Bladder microvascular endothelial cell (primary cell): ENCODE measurements at places on chromosomes 6 and 20. TPM values are rescaled to one million over a fixed set of nuclear protein-coding genes. Genes with fewer than 3 reads are reported as not detected.

AFG1L gene
- 1.6 and 4.0 TPM in 2 replicates for total RNA-seq

BLTP3A gene
- total RNA-seq: 3.2 and 17.1 TPM in 2 replicates

SAMD5 gene
- total RNA-seq: 0.65 and 0.69 TPM in 2 replicates

TTBK1 gene
- total RNA-seq: under 0.01 and 0.06 TPM in 2 replicates

MLIP gene
- 1.1 and 1.5 TPM in 2 replicates for total RNA-seq

LAMA4 gene
- total RNA-seq: 391 and 1,137 TPM in 2 replicates

TFAP2D gene
- not detected in 2 replicates for total RNA-seq

MLN gene
- total RNA-seq: not detected in 2 replicates

TMC2 gene
- not detected in 2 replicates for total RNA-seq

CD40 gene
- total RNA-seq: 10.1 and 31.1 TPM in 2 replicates

JPH2 gene
- total RNA-seq: 0.16 and 0.63 TPM in 2 replicates

FAM229B gene
- 8.1 and 9.1 TPM in 2 replicates for total RNA-seq

PXMP4 gene
- total RNA-seq: 3.1 and 7.0 TPM in 2 replicates

TREM1 gene
- not detected in 2 replicates for total RNA-seq

FNDC11 gene
- 1.0 and 1.1 TPM in 2 replicates for total RNA-seq

DDO gene
- 0.16 and 5.6 TPM in 2 replicates for total RNA-seq

ZC3H12D gene
- 0.16 TPM in 1 of 2 replicates, not detected in the other for total RNA-seq

ELOVL4 gene
- 0.49 and 0.63 TPM in 2 replicates for total RNA-seq

NOX3 gene
- not detected in 2 replicates for total RNA-seq

NR2E1 gene
- total RNA-seq: not detected in 2 replicates

HAO1 gene
- total RNA-seq: not detected in 2 replicates

SCGN gene
- total RNA-seq: not detected in 2 replicates

OOEP gene
- not detected in 2 replicates for total RNA-seq

WFDC5 gene
- total RNA-seq: not detected in 2 replicates

TRIM15 gene
- not detected in 2 replicates for total RNA-seq

SALL4 gene
- 0.76 TPM in 1 of 2 replicates, not detected in the other for total RNA-seq

ANKRD66 gene
- not detected in 2 replicates for total RNA-seq

TRIM10 gene
- not detected in 2 replicates for total RNA-seq

NOTCH4 gene
- total RNA-seq: 57.3 and 61.4 TPM in 2 replicates

TMEM244 gene
- not detected in 2 replicates for total RNA-seq

TRERF1 gene
- total RNA-seq: under 0.01 and 0.06 TPM in 2 replicates

METTL24 gene
- 0.06 TPM in 1 of 2 replicates, not detected in the other for total RNA-seq

BNIP5 gene
- not detected in 2 replicates for total RNA-seq

BMP2 gene
- 13.8 and 17.2 TPM in 2 replicates for total RNA-seq

MCM8 gene
- total RNA-seq: 7.0 and 10.2 TPM in 2 replicates

PCMT1 gene
- 102 and 115 TPM in 2 replicates for total RNA-seq

IP6K3 gene
- not detected in 2 replicates for total RNA-seq

IL17F gene
- total RNA-seq: not detected in 2 replicates

TP53TG5 gene
- not detected in 2 replicates for total RNA-seq

RNF144B gene
- 27.8 and 63.3 TPM in 2 replicates for total RNA-seq

CRISP3 gene
- not detected in 2 replicates for total RNA-seq

PRSS35 gene
- total RNA-seq: 0.16 TPM in 1 of 2 replicates, not detected in the other

MCHR2 gene
- total RNA-seq: not detected in 2 replicates

PPP1R16B gene
- total RNA-seq: 109 and 184 TPM in 2 replicates

ARMH2 gene
- not detected in 2 replicates for total RNA-seq

LEMD2 gene
- total RNA-seq: 41.3 and 57.0 TPM in 2 replicates

PTPRT gene
- total RNA-seq: not detected in 2 replicates

LGSN gene
- total RNA-seq: not detected in 2 replicates

SLC22A2 gene
- not detected in 2 replicates for total RNA-seq

EHMT2 gene
- total RNA-seq: 28.7 and 52.4 TPM in 2 replicates

SLC17A1 gene
- total RNA-seq: not detected in 2 replicates

MEP1A gene
- total RNA-seq: not detected in 2 replicates

AIF1 gene
- total RNA-seq: not detected in 2 replicates
